EH (cell line): ENCODE measurements at places on chromosomes 6 and 20.

DNA sequence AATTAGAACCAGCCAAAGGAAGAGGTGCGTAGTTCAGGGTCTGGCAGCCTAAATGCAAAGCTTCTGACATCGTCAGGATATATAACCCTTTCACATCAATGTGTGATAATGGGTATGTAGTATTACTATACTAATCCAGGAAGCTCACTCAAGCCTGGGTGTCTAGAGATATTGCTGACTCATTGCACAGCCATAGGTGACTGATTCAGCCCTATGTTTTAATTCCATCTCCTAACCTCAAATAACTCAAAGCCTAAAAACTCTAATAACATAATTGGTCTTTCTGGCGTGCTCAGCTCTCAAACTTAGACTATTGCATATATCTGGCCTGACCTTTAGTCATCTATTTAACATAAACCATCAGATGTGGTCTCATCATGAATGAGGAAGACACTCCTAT lies 658.4 kb downstream of the TBC1D32 start:
- DNase-seq, result no peak

DNA sequence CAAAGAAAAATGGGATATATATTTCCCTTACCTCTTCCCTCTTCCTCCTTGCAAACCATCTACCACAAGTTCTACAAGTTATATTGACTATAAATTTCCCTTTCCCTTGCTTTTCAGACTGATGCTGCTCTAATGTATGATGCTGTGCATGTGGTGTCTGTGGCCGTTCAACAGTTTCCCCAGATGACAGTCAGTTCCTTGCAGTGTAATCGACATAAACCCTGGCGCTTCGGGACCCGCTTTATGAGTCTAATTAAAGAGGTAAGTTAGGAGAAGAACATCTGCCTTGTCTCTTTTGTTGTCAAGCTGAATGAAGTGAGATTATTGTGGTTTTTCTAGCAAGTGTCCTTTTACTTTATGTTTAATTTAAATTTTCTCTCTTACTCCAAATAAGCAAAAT lies 406.0 kb downstream of the GRIK2 start:
- no peak for DNase-seq

- DNase-seq, result no peak
These were observed 125.8 kb upstream of the BCLAF1 start for GRCh38 chr6:136415351-136416007.

GRCh38 chr6:111865049-111865585 lies 8.1 kb downstream of the FYN start:
- peak; percentile 25 for DNase-seq

DNA sequence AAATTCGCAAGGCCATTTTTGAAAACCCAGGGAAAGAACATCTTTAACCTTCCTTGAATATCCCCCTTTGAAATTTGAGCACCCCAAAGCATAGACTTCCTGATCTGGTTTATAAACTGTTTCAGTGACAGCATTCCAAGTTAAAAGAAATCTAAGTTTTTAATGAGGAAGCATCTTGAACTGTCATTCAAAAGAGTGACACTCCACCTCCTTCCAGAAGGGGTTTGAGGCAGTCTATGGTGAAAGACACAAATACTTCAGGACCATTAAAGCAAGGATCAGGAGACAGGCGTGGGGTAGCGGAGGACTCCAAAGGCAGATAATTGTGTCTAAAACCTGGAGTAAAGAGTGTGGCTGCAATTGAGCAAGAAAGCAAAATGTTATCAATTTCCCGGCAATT lies 691 bp downstream of the GHRH start:
- no peak for DNase-seq

- no peak for DNase-seq
These were observed 45.7 kb downstream of the ILRUN start for GRCh38 chr6:34650823-34651222.

DNA sequence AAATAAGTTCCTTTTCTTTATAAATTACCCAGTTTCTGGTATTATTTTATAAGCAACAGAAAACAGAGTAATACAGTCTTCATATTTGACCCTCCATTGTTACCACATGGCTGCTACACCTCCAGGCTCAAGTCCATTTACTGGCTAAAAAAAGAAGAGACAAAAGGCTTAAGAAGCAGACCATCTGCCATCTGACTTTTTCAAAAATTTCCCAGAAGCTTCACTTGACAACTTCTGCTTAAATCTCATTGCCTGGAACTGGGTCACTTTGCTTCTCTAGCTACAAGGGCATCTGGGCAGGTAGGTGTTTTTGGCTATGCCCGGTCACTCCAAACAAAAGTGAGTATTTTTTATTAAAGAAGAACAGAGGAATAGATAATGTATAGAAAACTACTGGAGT lies 118.0 kb downstream of the GRM1 start:
- DNase-seq, result no peak

DNA sequence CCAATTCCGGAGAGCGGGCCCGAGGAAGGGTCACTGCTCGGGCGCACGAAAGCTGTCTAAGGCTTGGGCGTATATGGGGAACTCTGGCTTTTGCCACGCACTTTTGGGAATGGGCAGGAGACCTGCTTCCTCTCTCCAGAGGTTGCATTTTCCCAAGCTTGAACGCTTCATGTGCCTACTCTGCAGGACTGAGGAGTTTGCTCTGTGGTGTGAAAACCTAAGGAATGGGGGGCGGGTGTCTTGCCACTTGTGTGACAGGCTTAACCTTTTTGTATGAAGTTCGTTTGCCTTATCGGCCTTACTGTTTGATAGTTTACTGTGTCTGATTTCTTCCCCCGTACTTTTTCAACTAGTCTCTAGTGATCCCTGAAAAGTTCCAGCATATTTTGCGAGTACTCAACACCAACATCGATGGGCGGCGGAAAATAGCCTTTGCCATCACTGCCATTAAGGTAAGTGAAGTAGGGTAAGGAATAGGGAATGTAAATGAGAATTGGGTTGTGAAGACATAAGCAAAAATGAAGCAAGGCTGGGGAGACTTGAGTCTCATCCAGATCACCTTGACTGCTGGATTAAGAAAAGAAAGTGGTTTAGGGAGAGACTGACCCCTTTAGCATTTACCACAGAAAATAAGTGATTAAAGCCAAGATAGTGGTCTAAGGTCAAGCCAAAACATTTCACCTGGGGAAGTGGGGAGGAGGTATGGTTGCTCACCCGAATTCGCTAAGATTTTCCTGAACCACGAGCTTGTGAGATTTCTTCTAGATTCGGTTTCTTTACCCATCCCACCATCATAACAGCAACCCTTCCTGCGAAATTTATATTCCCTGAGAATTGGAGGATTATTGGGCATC lies 627 bp downstream of the RPS18 start:
- no peak for DNase-seq

GRCh38 chr20:3042625-3043024 lies 797 bp upstream of the GNRH2 start:
- DNase-seq, result no peak

- DNase-seq, result no peak
These were observed 3.0 kb downstream of the PRSS16 start for GRCh38 chr6:27250277-27251111.

- DNase-seq, result no peak
These were observed 45.2 kb upstream of the PAK5 start for GRCh38 chr20:9884061-9884460.

DNA sequence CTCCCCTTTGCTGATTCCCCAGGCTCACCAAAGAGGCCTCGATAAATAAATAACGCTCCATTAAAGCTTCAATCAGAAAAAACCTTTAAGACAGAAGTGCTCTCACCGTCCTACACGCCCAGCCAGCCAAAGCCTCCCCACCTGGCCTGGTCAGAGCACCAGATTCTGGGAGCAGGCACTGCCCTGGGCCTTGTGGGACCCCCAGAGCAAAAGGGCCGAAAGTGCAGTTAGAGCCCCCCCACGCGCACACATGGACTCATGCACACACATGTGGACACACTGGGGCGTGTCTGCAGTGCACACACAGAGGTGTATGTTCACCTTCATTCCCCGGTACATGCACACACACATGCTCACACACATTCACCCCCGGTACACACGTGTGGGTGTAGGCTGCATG lies 1.9 kb upstream of the NECAB3 start:
- no peak for DNase-seq

DNA sequence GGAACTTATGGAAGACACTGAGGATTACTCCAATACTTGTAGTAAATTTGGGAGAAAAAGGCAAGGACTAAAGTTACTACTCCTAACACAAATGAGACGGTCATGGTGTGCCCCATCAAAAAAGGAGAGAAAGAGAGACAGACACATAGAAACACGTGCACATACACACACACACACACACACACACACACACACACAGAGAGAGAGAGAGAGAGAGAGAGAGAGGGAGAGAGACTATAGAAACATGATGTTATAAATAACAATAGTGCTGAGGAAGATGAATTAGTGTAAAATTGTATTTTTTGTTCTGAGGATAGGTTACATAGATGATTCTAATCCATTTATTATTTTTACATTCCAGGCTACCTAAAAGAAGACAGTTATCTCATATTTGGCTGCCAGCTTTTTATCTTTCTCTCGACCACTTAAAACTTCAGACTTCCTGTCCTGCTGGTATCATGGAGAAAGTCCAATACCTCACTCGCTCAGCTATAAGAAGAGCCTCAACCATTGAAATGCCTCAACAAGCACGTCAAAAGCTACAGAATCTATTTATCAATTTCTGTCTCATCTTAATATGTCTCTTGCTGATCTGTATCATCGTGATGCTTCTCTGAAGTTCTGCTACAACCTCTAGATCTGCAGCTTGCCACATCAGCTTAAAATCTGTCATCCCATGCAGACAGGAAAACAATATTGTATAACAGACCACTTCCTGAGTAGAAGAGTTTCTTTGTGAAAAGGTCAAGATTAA lies 10.5 kb downstream of the PLN start:
- DNase-seq, result peak; percentile 35

GRCh38 chr6:43089467-43089866 lies 13.4 kb downstream of the PTK7 start:
- no peak for DNase-seq

GRCh38 chr6:75196081-75196687 lies 9.7 kb downstream of the COL12A1 start:
- DNase-seq, result peak; percentile 93

DNA sequence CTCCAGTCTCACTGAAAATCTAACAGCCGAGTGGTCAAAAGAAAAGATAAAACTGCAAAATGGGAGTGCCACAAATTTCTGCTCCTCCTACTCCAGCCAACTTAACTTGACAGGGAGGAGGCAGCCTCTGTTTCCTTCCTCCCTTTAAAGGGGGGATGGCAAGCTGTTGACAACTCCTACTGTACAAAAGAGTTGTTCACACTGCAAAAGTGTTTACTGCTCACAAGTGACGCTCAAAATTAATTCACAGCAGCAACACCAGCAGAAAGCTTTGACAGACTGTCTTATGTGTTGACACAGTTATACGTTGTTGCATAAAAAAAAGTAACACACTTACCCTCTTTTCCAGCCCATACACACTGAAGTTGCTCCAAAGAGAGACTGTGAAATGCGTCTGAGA lies 169.8 kb downstream of the BACH2 start:
- no peak for DNase-seq

- no peak for DNase-seq
These were observed 128.0 kb downstream of the UST start for GRCh38 chr6:148874698-148875293.

DNA sequence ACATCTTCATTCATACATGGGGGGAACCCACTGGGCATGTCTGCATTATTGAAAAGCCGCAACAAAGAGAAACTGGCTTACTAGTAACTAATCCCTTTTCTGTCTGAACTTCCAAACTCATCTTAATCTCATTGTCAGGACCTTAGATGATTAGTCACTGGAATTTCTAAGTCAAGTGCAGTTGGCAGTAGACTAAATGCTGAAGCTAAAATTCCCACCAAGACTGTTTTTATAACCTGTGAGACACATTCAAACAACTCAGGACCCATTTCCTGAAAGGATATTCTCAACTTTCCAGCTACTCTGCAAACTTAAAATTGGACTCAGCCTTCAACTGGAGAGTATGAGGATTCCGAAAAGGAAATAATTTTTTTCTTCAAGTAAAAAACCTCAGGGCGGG lies 94.8 kb upstream of the SCAF8 start:
- DNase-seq, result peak; percentile 22

GRCh38 chr20:38804682-38805501 lies 605 bp upstream of the PPP1R16B start:
- no peak for DNase-seq

DNA sequence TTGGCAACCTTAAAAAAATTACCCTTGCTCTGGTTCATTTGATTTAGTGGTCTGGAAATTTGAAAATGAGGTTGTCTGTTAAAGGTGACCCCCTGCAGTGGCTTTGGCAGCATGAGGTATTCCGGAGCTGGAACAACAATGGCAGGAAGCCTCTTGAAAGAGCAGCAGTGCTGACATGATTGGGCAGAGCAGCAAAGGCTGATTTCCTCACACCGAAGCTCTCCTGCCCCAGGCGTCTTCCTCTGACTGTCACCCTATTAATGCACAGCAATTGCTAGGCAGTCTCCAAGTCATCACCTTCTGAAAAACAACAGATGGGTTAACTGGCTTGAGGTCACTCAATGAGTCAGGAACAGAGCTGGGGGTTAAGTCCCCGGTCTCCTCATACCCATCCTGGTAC lies 241.8 kb upstream of the MMS22L start:
- DNase-seq, result no peak

- DNase-seq, result peak; percentile 69
These were observed 216.2 kb downstream of the RFPL4B start for GRCh38 chr6:112563368-112563767.

- no peak for DNase-seq
These were observed 49.3 kb downstream of the CGA start for GRCh38 chr6:87045521-87046075.

- no peak for DNase-seq
These were observed 3.8 kb downstream of the PTK6 start for GRCh38 chr20:63533388-63533787.

- no peak for DNase-seq
These were observed 2.7 kb upstream of the COL9A3 start for GRCh38 chr20:62814060-62814708.

- DNase-seq, result no peak
These were observed 99.0 kb upstream of the FOXQ1 start for GRCh38 chr6:1212919-1213318.

DNA sequence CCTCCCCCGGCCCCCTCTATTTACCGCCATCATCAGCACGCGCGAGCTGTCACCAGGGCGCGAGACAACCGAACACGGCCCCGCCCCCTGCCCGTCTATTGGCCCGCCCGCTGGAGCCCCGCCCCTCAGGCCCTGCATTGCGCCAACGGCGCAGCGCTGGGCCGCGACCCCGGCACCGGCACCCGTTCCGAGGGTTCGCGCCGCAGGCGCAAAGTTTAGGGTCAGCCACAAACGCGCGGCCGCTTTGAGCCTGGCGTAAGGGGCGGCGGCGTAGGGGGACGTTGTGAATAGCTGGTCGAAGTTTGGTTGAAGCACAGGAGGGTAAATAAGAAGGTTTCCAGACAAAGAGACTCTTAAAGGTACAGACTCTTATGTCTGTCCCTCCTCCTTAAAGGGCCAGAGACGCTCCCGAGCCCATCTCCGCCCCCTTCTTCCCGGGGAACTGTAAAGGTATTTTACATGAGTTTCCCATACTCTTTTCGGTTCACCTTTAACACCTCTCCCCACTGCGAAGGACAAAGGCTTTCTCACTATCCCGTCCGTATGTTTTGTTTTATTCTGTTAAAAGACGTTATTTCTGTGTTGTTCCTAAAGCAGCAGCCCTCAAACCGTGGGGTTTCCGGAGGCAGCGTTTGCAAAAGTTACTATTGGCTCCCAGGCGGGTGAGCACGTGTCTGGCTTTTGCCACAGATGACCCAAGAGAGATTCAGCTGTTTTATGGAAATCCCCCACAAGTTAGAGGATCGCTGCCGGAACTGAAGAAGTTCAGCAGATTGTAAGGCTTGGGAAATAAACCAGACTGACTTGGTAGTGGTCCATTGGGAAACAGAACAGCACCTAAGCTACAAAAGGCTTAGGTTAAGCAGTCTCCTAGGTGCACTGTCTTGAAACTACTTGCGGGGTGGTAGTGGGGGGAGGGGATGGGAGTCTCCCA lies at the start of gene USP49:
Gene USP49, minus strand, starts transcription at position 76 of the 934 bp plus-strand sequence. CDS start 88,392 bp downstream, outside the sequence.
- peak; percentile 80 for DNase-seq

GRCh38 chr6:137115658-137116057 lies 57.8 kb downstream of the IL22RA2 start:
- DNase-seq, result no peak
